ENCODE measurements at places on chromosomes 1 and 21.

- no peak for DNase-seq
Observed at GRCh38 chr1:195697130-195697529, 911.1 kb downstream of the KCNT2 start.

- no peak for DNase-seq
Observed at GRCh38 chr1:6027591-6027990, 18.1 kb upstream of the KCNAB2 start.

DNA sequence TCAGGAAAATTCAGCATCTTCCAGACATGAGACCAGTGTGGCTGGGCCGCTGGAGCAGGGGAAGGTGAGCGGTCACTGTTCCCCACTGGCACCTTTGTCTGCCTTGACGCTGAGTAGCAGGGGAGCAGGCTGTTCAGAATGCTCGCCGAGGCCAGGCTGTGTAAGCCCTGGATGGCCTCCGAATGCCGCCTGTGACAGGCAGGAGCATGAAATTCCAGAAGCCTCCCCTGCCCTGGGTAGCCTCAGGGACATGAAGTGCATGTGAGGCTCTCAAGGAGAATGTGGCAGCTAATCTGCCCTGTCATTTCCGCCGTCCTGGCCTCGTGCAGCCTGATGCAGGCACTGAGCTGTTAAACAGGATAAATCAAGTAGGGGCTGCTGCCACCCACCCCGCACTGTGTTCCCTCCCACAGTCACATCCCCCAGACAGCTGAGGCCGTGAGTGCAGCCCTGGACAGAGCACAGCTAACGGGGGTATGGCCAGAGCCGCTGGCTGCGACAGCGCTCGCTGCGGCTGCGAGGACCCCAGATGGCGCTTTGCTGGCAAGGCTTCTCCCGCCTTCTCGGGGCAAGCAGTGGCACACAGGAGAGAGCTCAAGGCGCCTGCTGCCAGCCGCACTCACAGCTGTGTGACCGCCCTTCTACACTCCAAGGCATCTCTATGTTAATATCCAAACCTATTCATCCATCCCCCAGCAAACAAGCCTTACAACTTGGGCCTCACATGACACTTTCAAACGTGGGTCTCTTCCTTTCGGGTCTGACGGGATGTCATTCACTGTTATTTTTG, 105.0 kb upstream of the COL6A1 start:
- DNase-seq, result no peak

- no peak for DNase-seq
Observed at GRCh38 chr1:5954964-5955363, 37.3 kb downstream of the NPHP4 start.

GRCh38 chr21:46031484-46031883, 49.9 kb downstream of the COL6A1 start:
- DNase-seq, result no peak

- no peak for DNase-seq
Observed at GRCh38 chr1:173714441-173714758, 381 bp upstream of the KLHL20 start.

All from stimulated activated CD8-positive, alpha-beta memory T cell treated with anti-CD3 and anti-CD28 coated beads, Interleukin-7, amount 100 ng/mL, for 1 hour (primary cell).